ENCODE measurements at places on chromosomes 5 and 9.

GRCh38 chr5:124745007-124745927 is 1.2 kb downstream of the ZNF608 start:
- no peak for DNase-seq

GRCh38 chr5:141603923-141604717 is 14.7 kb downstream of the DIAPH1 start:
- DNase-seq = peak; percentile 87

GRCh38 chr9:126933334-126933980 is 18.9 kb downstream of the RALGPS1 start:
- DNase-seq = no peak

- DNase-seq = peak; percentile 100
Measured at GRCh38 chr9:134602547-134603362, 38.8 kb upstream of the COL5A1 start.

DNA sequence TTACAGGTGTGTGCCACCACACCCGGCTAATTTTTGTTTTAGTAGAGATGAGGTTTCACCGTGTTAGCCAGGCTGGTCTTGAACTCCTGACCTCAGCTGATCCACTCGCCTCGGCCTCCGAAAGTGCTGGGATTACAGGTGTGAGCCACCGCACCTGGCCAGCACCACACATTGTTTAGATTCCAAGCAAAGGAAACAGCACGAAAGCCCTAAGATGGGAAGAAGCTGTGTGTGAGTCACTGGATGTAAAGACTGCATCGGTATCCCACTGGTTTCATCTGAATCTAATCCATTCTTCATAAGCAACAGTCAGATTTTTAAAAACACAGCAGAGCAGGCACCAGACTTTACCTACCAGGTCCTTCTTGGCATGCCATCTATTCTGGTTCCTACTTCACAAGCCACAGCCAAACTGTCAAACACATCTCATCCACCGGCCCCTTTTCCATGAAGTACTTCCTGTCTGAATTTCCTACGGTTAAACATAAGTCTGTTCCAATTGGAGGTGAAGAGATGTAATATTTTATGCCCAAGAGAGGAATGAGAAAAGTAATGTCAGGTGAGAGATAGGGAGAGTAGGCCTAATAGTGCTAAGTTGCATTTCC is 17.4 kb downstream of the UBTD2 start:
- DNase-seq = peak; percentile 2

DNA sequence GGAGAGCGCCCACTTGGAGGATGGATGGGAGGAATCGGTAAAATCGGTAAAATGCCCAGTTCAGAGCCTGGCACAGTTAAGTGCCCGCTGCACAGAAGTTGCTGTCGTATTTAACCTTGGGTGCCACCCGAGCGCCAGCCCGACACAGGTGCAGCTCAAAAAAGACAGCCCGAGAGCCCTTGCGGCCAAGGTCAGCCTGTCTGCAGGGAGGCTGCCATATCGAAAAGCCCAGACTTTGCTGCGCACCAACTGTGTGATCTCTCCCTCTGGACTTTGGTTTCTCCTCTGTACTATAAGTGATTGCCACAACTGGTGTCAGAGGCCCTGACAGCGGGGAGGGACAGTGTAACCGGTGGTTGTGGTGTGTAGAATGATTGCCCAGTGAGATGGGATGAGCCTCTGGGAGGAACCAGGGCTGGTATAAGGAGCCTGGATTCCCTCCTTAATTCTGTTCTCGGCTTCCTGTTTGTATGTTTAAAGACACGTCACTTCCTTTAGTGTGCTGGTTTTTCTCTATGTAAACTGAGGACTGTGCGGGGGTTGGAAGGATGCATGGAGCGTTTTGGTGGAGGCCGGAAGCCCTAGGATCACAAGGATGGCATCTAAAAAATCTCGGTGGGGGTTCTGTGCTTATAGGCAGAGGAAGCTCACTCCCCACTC is 792 bp downstream of the NTMT1 start:
- DNase-seq = peak; percentile 83

- no peak for DNase-seq
Measured at GRCh38 chr5:7405277-7405676, 9.3 kb downstream of the ADCY2 start.

- no peak for DNase-seq
Measured at GRCh38 chr5:147552897-147553296, 43.0 kb upstream of the DPYSL3 start.

GRCh38 chr5:104659497-104659896 is 1096.9 kb upstream of the NUDT12 start:
- no peak for DNase-seq

DNA sequence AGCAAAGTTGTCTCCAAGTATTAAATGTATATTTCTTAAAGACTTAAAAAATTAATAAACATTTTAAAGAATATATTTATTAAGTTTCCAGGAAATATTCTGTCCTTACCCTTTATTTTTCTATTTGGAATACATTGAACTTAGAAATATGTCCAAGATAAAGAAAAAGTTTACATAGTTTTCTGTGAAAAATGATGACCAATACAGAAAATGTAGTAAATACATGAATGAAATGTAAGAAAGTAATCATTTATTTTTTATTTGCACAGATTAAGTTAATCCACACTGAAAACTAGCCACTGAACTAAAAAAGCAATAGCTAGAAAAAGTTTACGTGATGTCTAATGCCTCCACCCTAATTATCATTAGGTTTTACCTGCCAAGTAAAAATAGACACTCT is 273.2 kb downstream of the ARL15 start:
- no peak for DNase-seq

DNA sequence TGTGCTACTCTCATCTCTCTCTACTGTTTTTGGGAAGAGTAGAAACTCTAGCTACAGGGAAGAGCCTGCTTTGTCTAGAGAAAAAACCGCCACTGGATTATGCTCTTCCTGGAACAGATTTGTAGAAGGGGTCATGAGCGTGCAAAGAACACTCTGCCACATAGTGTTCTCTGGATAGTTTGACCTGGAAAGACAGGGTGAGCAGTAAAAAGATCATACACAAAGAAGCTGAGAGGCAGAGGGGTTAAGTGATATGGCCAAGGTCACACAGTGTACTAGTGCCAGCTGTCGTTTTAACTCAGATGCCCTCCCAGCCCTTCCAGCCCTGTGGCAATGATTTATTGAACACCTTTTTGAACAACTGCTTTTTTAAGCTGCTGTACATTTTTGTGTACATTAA is 182.2 kb downstream of the NNT start:
- DNase-seq = no peak

GRCh38 chr5:172658961-172659501 is 18.0 kb downstream of the NEURL1B start:
- peak; percentile 35 for DNase-seq

DNA sequence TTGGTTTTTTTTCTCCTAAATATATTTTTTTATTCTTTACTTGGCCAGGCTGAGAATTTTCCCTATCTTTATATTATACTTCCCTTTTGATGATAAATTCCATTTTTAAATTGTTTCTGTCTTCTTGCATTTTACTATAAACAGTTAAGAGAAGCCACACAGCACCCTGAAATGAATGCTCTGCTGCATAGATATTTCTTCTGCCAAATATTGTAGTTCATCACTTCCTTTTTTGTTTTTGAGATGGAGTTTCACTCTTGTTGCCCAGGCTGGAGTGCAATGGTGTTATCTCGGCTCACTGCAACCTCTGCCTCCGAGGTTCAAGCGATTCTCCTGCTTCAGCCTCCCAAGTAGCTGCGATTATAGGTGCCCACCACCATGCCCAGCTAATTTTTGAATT is 8.5 kb upstream of the INIP start:
- DNase-seq = no peak

- DNase-seq = no peak
Measured at GRCh38 chr5:102747386-102748166, 7.5 kb upstream of the PAM start.

DNA sequence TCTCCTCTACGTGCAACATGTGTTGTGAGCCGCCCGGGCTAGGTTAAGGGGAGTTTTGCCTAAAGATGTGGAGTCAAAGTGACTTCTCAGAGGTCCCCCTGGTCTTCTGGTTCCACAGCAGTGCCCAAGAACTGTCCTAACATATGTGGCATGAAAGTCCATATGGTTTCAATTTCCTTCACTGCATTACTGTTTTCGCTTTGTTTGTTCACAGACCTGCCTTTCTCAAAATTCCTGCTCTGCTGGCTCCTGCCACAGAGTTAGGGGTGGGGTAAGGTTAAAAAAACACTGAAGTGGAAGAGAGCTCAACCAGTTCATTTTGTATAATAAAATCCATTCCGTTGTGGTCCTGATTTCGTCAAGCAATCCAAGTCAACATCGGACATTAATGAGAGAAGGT is 289.4 kb downstream of the DMAC1 start:
- DNase-seq = no peak

- no peak for DNase-seq
Measured at GRCh38 chr5:180795771-180796313, 6.8 kb downstream of the MGAT1 start.

DNA sequence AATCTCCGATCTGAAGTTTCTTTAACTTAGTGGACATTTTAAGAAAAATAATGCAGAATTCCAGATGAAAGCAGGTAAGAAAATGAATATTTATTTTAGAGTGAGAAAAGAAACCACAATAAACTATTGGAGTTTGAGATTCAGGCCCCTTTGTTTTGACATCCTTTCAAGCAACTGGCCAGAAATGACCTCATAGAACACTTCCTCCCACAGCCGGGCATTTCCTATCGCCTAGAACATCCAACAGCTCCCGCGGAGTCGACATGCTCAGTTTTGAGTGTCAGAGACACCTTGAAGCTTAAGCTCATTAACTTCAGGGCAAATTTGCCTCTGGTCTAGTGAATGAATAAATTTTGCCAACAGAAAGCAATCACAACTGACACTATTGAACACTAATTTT is 369.2 kb downstream of the TLE4 start:
- DNase-seq = no peak

DNA sequence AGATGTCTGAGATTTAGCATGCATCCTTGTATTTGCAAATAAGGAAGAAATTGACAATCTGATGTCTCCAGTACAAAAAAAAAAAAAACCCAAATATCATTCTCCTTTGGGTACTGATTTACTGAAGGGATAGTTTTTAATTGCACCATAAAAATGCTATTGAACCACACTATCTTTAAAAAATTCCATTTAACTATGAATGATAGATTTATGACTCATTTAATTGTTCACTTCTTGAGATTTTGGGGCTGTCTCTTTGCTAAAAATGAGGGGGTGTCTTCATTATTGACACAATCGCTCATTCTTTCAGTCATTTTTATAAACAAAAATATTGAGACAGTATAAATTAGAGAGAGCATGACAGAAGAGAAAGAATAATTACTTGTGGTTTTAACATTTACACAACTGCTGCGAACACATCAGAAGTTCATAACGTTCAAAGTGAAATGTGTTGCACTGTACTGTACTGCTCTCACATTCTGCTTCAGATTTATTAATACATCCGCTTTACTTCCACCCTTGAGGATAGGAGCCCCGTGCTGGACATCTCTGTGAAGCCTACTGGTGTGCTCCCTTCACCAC is 142.3 kb downstream of the MEF2C start:
- DNase-seq = peak; percentile 37

- no peak for DNase-seq
Measured at GRCh38 chr5:169335806-169336205, 34.9 kb upstream of the SLIT3 start.

DNA sequence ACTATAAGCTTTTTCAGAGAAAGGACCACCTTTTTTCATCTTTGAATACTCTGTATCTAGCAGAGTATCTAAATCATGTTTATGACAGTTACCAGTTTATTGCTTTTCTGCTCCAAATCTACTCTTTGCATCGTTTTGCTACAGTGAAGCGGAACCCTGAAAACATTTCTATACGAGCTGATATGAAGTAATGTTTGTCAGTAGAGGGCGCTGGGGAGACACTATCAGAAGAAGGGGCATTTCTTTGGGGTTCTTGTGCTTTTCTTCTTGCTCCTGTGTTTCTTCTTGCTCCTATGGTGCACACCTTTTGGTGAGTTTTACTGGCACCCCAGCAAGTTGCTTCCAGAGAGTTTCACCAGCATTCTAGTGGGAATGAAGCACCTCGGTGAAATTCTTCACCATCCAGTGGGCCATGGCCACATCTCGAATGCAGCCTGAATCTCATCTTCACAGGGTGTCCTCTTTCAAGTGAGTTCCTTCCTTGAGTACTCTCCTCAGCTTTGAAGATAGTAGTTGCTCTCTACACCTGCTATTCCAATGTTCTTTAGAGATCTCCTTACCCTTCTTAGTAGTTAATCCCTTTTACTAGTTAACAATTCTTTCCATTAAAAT is 98.4 kb downstream of the FGF1 start:
- no peak for DNase-seq

GRCh38 chr5:143781993-143782520 is 29.9 kb upstream of the HMHB1 start:
- no peak for DNase-seq

DNA sequence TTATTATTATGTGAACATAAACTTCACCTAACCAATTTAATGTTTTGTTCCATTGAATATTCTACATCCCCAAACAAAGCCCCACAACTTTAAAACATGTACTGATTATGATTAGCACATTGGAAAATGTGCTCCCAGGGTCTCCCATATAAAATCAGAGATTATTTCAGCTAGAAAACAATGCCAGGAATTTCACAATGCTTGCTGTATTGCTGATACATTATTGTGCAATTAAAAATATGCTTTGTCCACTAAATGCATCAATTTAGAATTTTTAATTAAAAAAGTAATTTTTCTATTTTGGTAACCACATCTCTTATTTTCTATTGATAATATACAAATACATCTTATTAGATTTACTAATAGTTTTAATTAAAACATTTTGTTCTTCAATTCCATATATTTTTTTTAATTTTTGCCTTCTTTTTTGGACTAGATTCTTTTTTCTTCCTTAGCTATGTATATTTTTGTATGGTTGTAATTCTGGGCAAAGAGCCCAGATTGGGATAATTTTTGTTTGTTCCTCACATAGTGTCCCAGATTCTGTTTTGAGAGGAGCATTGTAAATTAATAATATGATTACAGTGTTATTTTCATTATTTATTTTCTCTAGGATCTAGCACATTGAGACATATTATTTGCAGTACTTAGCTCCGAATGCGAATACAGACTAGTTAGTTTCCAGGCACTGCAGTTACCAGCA is 241.5 kb upstream of the CDH18 start:
- DNase-seq = no peak

GRCh38 chr9:86354011-86354817 is at the start of gene TUT7:
Gene TUT7, minus strand, starts transcription at chr9:86354410. Its CDS starts 1,211 bp downstream, at chr9:86353199.
- DNase-seq = peak; percentile 93

DNA sequence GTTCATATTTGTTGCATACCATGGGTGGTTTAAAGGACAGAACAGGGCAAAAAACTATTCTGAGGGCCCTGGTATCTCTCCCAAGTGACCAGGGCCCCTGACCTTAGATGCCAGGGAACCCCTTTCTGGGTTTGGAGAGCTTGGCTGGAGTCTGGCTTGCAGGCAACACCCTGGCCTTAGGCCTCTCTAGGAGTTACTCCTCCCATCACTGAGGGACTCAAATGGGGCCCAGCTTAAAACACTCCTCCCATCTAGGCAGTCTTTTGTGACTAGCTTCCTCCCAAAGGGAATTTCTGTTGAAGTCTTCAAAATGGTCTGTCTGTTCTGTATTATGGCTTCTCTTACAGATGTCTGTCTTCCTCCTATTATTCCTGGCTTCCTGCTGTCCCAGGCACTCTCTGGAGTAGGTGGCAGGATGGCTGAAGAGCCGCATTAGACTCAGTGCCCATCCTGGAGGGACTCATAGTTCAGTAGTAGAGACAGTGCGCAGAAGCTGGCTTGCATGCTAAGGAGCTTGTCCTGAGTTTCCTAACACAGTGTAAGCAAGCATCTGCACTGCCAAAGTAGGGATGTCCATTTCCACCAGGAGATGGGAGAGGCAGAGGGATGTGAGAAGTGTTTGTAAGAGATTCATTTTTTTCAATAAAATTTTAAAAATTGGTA is 10.0 kb downstream of the COL15A1 start:
- DNase-seq = no peak

GRCh38 chr9:127693143-127693542 is 13.6 kb upstream of the CFAP157 start:
- DNase-seq = no peak

GRCh38 chr9:93286252-93287188 is 102.6 kb downstream of the WNK2 start:
- no peak for DNase-seq

All from astrocyte (in vitro differentiated cells and primary cell).